ENCODE measurements at places on chromosomes 12 and 14.
A peak's percentile ranks its signal among the peaks of the same experiment; 100 is the strongest.

- DNase-seq, result no peak
These were observed 211.4 kb upstream of the OR4E1 start for GRCh38 chr14:21884995-21885394.

DNA sequence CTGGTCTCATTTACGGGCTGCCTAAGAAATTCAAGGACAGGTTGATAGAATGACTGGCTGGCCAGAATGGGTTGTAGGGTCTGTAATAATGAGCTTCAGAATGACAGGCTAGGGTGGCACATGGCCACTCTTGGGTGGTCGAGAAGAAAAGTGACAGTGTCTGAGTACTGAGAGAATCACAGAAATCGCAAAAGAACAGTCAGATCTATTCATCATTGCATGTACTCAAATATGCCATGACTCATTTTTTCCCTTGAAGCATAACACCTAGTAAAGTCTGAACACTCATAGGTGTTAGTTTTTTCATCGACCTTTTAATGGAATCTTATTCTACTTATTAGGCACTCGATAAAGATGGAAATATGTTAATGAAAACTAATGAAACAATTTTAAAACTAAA is 37.8 kb upstream of the SEL1L start:
- DNase-seq, result peak; percentile 57

- no peak for DNase-seq
These were observed 360.4 kb downstream of the RGS6 start for GRCh38 chr14:72292689-72293024.

DNA sequence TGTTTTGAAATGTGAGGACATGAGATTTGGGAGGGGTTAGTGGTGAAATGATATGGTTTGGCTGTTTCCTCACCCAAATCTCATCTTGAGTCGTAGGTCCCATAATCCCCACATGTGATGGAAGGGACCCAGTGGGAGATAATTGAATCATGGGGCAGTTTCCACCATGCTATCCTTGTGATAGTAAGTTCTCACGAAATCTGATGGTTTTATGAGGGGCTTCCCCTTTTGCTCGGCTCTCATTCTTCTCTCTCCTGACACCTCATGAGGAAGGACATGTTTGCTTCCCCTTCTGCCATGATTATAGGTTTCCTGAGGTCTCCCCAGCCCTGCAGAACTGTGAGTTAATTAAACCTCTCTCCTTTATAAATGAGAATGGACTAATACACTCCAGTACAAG is 18.0 kb downstream of the GALNT6 start:
- DNase-seq, result no peak

DNA sequence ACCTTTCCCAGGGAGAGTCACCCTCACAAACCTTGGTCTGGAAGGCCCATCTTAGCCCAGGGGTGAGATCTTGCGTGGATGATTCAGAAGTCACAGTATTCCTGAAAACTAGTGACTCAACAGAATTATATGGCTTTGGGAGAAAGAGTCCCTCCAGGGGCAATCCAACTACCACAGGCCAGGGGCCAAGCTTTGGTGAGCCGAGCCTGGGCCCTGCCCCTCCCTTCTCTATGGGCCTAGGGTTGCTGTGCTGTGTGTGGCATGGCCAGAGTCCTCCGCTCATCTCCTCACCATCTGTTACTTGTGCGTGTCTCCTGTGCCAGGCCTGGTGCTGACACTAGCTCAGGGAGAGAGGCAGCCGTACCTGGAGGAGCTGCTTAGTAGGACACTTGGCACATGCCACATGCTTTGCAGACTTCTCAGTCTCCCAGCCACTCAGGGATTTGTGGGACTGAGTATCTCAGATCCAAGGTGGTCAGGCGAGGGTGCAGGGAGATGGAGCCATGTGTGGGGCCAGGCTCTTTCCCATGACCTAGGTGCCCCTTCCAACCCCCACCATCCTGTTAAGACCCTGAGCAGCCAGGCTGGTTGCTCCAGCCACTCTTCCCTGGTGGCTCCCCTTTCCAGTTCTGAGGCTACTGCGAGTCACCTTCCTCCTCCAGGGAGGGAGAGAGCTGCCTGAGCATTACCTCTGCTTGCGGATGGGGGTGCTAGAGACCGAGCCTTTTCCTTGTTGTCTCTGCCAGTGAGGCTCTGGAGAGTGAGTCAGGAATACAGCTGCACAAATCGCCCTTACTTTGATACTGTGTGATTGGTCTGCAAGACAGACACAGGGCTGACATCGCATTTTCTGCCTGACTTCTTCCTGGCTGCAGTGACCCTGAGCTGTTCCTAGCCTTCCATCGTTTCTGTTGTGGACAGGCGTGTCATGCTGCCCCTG is 94.1 kb downstream of the SLC25A47 start:
- peak; percentile 87 for DNase-seq

- no peak for DNase-seq
These were observed 43.8 kb downstream of the LRCOL1 start for GRCh38 chr12:132566516-132567131.

DNA sequence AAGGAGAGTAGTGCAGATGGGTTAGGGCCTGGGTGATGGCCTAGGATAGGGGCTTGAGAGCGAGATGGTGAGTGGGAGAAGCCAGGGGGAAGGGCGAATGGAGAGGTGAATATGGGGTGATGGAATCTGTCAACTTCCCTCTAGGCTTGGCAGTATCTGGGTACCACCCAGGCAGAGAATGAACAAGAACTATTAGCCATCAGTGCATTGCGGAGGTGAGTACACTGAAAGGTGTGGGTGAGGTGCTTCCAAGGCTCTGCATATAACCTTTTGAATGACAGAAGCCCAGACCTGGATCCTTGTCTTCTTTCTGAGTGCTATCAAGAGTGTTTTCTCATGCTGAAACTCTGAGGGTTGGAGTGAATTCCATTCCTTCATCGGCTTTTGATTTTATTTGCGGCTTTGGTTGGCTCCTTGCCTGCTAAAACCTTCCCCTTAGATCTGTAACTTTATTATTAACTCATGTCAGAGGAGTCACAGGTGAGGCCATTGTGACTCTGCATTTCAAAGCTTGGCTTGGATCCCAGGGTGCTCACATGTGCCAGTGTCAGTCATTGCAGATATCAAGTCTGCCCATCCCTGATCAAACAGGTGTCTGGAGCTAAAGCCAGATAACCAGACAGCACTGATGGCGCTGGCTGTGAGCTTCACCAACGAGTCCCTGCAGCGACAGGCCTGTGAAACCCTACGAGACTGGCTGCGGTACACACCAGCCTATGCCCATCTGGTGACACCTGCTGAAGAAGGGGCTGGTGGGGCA is 18.6 kb downstream of the PEX5 start:
- DNase-seq, result no peak

- DNase-seq, result no peak
These were observed 47.1 kb upstream of the KICS2 start for GRCh38 chr12:64269161-64269560.

GRCh38 chr14:53109105-53110041 is 43.8 kb downstream of the DDHD1 start:
- no peak for DNase-seq

- DNase-seq, result no peak
These were observed 56.4 kb upstream of the FBXO33 start for GRCh38 chr14:39488600-39488999.

- no peak for DNase-seq
These were observed 30.1 kb upstream of the DHRS7 start for GRCh38 chr14:60195179-60195810.

- DNase-seq, result no peak
These were observed 66.4 kb upstream of the SRSF5 start for GRCh38 chr14:69700575-69700974.

GRCh38 chr14:100586153-100586402 is 1.1 kb downstream of the BEGAIN start:
- DNase-seq, result no peak

GRCh38 chr12:77392467-77393088 is 327.2 kb upstream of the E2F7 start:
- no peak for DNase-seq

DNA sequence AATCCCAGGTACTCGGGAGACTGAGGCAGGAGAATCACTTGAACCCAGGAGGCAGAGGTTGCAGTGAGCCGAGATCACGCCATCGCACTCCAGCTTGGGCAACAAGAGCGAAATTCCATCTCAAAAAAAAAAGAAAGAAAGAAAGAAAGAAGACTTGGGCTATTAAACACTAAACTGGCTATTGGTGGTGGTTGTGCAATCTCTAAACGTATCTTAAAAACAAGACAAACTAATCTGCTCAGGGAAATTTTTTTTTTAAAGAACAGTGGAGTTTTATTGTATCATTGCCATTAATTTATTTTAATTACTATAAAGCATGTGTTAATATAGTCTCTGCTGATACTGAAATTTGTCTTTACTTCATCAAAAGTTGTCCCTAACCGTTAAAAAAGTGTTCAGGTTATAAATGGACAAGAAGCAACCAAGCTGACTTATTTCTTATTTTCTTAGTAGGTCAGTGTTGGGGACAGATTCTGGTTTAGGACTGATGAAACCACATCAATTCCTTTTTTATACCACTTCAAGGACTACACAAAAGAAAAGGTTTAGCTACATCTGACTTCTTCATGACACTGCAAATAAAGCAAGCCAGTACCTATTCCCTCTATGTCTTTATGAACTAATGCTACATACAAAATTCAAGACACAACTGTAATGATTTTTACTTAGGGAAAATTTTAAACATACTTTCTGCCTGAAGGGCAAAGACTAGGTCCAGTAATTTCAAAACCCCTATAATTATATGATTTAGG is 68.7 kb upstream of the KRAS start:
- no peak for DNase-seq

GRCh38 chr12:6529291-6529737 is 5.0 kb upstream of the GAPDH start:
- DNase-seq, result no peak

GRCh38 chr12:89156340-89156739 is 196.0 kb downstream of the DUSP6 start:
- DNase-seq, result peak; percentile 63

GRCh38 chr12:122732170-122732569 is 1.5 kb upstream of the HCAR1 start:
- no peak for DNase-seq

- DNase-seq, result peak; percentile 64
These were observed 67.0 kb downstream of the CRADD start for GRCh38 chr12:93743999-93744689.

GRCh38 chr12:68695454-68695853 is 8.7 kb downstream of the NUP107 start:
- no peak for DNase-seq
